ENCODE measurements at places on chromosomes 16 and 17.

DNA sequence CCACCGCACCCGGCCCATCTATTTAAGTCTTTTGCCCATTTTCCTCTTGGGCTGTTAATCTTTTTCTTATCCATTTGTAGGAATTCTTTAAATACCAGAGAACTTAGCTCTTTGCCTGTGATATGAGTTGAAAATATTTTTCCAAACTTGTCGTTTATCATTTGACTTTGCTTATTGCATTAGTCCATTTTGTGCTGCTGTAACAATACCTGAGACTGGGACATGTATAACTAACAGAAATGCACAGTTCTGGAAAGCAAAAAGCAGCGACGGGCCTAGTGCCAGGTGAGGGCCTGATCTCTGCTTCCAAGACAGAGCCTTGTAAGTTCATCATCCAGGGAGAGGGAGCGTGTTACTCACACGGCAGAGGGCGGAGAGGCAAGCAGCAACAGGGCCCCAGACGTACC, 25.6 kb upstream of the BHLHA9 start:
- peak; percentile 15 for DNase-seq

GRCh38 chr16:17437127-17437720, 33.5 kb downstream of the XYLT1 start:
- DNase-seq = no peak

DNA sequence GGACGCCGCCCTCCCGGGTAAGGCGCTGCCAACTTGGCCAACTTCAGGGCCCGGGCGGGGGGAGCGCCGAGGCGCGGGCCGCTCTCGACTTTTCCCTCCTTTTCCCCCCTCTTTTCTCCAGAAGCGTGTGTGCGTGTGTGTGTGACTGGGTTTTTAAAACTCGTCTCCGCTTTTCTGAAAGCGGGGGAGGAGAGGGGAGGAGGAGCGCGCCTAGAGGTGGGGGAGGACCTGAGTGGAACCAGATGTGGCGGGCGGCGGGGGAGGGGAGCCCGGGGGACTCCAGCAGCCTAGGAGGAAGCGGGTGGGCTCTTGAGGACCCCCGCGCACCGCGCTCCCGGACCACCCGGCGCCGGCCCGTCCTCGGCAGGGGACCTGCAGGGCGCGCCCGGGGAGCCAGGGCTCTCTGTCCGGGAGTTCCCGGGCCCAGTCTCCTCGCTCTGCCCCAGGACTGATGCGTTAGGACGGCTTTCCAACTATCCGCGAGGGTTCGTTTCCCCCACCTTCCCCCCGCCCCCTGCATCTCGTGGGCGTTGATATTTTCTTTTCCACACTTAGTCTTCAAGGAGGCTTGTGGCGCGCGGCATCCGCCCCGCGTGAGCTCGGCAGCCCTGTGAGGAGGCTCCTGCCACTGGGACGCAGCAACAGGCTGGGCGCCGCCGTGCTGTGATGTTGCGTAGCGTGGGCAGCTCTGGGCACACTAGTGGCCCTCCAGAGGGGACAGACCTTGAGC, 599 bp downstream of the MRC2 start:
- DNase-seq = peak; percentile 78

GRCh38 chr17:4946312-4946976, 1.9 kb downstream of the PFN1 start:
- DNase-seq = no peak

DNA sequence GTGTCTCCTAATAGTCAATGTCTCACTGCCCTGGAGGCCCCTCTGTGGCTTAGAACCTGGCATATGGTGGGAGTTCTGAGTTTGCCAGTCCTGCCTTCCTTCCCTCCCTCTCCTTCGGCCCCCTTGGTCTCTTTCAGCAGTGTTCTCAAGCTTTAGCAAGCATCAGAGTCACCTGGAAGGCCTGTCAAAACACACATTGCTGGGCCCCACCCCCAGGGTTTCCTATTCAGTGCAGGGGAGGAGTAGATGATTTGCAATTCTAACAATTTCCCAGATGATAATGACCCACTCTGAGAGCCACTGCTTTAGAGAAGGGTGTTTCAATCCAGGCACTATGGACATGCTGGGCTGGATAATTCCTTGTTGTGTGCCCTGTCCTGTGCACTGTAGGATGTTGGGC, 26.4 kb upstream of the TMEM220 start:
- no peak for DNase-seq

DNA sequence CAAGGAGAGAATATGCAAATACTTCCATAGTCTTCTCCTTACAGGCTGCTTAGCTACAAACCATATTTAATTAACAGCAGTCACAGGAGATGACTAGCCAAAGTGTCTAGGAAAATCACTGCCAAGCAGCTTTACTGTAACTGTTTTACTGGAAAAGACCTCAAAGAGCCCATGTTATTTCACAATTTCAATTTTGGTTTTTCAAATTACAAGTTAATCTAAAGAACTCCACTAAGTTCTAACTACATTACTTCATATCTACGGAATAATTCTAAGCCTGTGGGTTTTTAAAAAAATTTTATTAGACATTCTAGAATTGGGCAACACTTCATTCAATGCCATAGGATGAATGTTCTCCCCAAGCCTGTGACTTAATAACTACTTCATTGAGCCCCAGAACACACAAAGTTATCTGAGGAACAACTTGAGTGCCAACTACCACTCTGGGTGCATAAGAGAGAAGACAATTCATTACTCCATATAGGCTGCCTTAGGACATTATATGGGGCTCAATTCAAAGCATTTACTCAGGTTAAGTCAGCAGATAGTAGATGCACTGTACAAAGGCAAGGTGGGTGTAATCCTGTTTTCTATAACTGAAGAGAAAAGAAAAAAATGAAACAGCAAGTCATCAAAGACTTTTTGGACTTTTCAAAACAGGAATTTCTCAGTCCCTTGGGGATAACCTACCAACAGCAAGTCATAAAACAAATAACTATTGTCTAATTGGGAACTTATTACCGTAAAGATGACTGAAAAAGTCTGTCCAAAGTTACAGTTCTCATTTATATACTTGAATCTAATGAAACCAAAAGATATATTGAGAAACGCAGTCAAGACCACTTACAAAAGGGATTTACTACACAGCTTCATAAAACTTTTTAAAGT, 33.0 kb downstream of the STAT3 start:
- no peak for DNase-seq

DNA sequence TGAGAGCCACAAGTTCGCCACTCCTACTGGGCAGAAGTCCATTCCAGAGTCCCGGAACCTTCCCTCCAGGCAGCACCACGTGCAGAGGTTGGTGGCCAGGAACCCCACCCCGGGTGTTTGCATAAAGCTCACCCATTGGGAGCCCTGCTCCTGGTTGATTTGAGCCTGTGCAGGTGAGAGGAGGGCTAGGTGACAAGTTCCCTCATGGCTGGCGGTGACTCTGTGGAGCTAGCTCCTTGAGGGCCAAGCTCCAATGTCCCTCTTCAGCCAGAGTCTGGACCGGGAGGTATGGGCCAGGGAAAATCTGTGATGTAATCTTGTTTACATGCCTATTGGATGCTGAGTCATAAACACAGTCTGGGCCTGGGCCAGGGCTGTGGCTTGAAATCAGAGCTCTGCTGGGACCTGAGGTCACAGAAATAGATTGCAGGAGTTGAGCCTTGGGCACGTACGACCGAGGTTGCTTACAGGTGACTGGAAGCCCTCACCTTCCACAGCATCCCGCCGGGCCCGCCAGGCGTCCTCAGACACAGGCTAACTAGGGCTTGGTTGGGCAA, 118.9 kb downstream of the AATF start:
- peak; percentile 43 for DNase-seq

- no peak for DNase-seq
Measured at GRCh38 chr17:218432-219110, 37.1 kb upstream of the DOC2B start.

DNA sequence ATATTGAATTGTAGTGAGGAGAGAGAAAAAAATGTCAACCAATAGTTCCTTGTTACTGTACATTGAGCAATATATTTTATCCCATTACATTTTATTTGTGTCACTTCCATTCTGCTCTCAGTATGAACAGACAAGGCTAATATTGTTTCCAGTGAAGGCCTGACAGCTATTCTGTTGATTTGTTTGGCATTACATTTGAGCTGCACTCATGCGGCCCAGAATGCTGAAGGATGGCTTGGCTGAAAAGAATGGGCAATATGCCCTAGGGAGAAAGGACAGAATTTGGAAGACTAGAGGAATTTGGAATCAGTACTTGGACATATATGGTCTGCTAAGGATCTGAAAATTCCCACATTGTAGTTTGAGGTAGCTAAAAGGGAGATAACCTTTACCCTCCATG, 1294.4 kb downstream of the CDH8 start:
- peak; percentile 1 for DNase-seq

- no peak for DNase-seq
Measured at GRCh38 chr16:81461243-81461642, 16.6 kb downstream of the CMIP start.

DNA sequence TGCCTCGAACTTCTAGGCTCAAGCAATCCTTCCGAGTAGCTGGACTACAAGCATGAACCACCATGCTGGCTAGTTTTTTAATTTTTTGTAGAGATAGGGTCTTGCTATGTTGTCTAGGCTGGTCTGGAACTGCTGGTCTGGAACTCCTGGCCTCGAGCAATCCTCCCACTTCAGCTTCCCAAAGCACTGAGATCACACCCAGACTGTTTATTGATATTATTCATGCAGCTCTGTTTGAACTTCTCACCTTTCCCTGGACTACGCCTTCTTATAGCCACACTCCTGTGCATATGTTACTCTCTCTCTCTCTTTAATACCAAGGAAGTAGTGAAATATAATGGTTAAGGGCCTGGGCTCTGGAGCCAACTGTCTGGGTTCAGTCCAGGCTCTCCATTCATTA, 4.6 kb downstream of the COG7 start:
- DNase-seq = no peak

DNA sequence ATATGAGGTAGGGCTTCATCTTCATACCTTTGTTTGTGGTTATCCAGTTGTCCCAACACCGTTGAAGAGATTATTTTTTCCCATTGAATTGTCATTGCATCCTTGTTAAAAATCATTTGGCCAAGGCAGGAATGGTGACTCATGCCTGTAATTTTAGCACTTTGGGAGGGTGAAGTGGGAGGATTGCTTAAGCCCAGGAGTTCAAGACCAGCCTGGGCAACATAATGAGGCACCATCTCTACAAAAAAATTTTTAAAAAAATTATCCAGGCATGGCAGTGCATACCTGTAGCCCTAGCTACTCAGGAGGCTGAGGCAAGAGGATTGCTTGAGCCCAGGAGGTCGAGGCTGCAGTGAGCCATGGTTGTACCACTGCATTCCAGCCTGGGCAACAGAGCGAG, 223.9 kb downstream of the TANC2 start:
- DNase-seq = no peak

DNA sequence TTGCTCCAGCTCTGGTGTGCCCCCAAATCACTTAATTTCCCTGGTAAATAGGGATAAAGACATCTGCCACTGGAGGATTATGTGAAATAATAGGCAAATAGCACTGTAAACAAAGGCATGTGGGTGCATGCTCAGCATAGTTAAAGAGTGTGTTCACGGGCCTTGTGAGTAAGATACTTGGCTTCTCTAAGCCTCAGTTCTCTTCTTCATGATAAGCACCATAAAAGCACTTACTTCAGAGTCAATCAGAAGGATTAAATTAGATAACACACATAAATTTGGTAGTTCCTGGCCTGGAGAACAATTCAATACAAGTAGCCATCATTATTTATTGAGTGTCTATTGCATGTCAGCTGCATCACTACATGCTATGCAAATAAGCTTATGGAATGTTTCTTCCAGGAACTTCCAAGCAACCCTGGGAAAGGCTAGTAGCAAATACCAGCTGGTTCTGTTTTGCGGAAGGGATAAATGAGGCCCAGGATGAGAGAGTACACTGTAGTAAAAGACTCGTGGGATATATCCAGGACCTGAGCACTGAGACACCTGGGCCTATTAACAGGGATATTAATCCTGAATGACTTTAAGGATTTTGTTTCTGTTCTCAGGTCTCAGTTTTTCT, 14.5 kb downstream of the CCL11 start:
- DNase-seq = peak; percentile 51

DNA sequence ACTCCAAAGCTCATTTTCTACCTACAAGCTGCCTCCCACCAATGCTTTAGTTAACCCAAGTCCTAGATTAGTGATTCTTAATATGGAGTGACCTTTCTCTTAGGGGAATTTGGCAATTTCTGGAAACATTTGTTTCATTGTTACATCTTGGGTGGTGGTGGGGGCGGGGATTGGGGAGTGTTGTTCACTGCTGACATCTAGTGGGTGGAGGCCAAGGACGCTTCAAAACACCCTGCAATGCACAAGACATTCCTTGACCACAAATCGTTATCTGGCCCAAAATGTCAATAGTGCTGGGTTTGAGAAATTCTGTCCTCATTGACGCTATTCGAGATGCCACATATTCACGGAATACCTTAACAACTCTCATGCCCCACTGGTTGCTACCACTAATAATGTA, 282.9 kb downstream of the RBFOX1 start:
- DNase-seq = no peak

- no peak for DNase-seq
Measured at GRCh38 chr17:35645923-35646322, 58.8 kb downstream of the AP2B1 start.

- DNase-seq = no peak
Measured at GRCh38 chr17:76439314-76439928, 13.5 kb downstream of the UBE2O start.

GRCh38 chr17:39706921-39707337, 7.1 kb downstream of the ERBB2 start:
- no peak for DNase-seq

GRCh38 chr16:68902969-68903345, 59.6 kb downstream of the TANGO6 start:
- no peak for DNase-seq

DNA sequence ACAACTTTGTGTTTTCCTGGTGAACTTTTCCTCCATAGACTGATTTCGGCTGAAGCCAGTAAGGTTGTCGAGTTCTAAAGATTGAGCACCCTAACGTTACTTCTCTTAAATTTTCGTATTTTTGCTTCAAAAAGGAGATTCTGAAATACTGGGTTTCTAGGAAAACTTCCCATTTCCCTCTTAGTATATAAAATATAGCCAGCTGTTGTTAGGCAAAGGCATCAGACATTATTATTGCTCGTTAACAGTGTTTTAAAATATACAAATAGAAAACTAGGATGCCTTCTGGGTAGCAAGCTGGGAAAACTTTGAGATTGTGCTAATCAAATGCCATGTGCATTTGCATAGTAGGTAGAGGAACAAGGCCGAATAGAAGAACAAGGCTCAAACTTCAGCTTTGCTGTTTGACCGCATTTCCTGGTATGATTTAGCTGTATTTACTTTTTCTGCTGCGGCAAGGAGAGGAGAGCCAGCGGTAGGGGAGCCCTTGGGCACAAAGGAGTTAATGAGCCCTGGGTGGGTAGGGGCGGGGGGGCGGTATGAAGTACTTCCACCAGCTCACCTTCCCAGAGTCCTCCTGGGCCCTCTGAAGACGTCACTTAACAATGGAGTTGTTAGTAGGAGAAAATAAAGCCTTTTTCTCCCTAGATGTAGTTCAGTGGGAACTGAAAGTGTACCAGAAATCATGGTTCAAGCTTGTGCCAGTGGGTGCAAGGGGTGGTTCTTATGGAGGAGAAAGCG, 151.9 kb downstream of the MSI2 start:
- DNase-seq = no peak
